ENCODE measurements at places on chromosomes 4 and X.

GRCh38 chr4:109572154-109572553 lies 12.1 kb downstream of the MCUB start:
- DNase-seq: no peak

DNA sequence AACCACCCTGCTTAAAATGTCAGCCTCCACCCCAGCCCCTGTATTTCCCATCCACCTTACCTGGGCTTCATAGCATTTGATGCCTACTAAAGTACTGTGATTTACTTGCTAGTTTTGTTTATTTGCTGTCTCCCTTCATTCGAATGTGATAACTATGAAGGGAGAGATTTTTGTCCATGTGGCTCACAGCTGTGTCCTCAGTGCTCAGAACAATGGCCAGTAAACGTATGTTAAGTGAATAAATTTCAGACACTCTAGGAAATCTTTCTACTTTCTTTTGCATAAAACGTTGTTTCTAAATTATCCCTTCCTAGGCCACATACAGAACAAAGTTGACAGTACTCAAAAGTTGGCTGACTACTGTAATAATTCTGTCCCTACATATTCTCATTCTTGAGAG lies 114.7 kb upstream of the OTUD4 start:
- DNase-seq: no peak

- DNase-seq: no peak
Observed at GRCh38 chr4:89253311-89253710, 54.3 kb downstream of the GPRIN3 start.

- DNase-seq: peak; percentile 2
Observed at GRCh38 chrX:55695227-55696018, 22.1 kb upstream of the RRAGB start.

DNA sequence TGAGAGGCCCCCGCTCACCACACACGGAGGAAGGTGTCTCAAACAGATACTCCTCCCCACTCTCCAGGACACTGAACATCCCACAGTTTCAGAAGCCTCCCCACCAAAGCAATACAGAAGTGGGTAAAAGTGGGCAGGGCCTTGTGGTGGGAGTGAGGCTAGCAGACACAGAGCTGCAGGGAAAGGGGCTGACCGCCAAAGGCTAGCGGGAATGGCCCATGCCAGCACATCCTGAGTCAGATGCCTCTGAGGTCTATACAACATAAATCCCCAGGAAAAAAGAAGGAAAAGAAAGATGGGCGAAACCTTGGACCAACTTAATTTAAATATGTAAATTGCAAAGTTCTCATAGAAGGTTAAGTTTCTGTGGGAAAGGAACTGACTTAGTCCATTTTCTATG lies 21.9 kb upstream of the ARHGAP10 start:
- DNase-seq: no peak

GRCh38 chrX:115017455-115017854 lies at the start of gene IL13RA2:
IL13RA2 (minus strand) TSS chrX:115017616; CDS start chrX:115017269, 347 bp downstream.
- DNase-seq: no peak

All from activated CD8-positive, alpha-beta memory T cell treated with anti-CD3 and anti-CD28 coated beads for 4 hours (primary cell).